ENCODE measurements at places on chromosomes 12 and 14.

DNA sequence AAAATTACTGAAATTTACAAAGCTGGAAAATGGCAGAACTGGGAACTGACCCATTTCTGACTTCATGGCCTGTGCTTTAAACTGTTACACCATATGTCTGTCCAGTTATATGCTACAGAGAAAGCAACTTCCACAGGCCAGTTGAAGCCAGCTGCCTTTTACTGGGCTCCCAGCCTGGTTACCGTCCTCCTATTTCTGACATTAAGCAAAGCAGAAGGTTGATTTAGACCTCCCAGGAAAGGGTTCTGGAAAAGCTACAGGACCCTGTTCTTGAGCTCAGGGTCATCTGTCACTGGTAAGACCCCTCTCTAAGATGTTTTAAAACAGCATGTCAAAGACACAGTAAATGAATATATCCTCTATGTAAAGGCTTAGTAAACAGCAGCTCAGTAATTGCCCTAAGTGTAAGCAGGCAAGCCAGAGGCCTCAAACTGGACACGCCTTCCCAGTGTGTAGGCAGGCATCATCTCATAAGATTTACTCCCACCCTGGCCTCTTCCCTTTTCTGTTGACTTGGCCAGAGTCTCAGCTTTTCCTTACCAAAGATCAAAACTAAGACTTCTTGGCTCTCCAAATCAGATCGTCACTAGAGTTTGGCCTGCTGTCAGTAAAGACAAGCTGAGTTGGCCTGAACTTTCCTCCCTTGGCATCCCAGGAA, 55.4 kb upstream of the RNU6-8 start:
- DNase-seq: no peak

DNA sequence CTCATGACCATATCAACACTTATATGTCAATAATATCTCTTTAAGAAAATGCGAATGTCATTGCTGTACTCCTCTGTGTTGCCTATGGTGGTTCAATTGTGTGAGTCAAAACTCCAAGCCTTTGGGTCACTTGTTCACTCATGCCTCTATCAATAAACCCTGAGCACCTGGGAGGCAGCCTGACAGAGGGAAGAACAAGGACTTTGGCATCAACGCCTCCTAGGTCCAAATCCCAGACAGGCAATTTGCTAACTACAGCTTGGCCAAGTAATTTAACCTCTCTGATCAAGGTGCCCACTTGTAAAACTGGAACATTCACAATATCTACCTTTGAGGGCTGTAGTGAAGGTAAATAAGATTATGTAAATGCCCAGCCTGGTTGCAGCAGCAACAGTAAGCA, 137.8 kb downstream of the SAMD4A start:
- DNase-seq: peak; percentile 82

- DNase-seq: no peak
Observed at GRCh38 chr14:95910628-95911027, 34.0 kb downstream of the TUNAR start.

DNA sequence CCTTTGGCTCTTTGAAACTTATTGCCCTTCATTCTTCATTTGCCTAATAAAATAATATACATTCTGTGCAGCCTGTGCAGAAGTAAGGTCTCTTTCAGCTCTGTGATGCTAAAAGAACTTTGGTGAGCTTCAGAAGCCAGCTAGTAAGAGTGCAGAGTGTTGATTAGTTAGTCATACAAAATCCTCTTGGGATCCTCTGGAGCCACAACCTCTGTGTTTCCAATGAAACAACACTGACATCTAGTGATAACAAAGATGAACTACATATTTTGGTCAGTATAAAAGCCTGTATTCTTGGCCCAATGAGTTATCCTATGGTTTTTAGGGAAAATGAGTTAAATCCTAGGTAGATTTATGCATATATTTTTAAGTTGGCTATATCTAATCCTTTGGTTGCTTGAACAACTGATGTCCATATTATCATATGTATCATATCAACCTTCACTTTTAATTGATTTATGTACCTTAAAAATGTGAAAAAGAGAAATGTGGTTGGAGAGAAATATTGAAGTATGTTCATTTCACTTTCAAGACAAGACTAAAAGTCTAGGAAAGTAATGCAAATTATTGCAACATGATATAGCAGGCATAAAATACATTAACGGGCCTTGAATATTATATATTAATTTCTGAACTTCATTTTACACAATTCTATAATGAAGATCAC, 158.4 kb downstream of the KLHL28 start:
- no peak for DNase-seq

DNA sequence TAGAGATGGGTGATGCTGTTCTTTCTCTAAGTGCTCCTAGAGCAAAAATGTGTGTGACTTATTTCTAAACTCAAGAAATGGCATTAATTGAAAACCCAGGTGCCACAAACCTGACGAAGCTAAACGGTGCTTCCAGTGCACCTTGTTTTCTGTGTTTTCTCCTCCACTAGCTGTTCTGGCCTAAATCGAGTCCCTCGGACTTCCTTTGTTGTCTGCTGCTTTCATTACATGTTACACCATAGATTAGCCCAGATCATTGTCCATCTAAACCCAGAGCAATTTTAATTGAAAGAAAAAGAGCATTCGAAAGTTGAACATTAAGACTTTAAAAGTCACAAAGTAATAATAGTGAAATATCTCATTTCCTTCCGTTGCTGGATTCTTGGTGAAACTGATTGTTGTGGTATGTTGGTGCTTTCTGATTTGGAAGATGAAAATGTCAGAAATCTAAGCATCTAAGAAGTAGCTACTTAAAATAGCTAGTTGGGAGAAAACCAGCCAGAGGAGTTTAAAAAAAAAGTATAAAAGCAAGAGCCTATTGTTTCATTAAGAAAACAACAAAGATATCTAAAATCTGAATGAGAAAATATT, 219.6 kb upstream of the G2E3 start:
- no peak for DNase-seq

GRCh38 chr12:2347137-2347843, 294.5 kb downstream of the CACNA1C start:
- no peak for DNase-seq

- DNase-seq: no peak
Observed at GRCh38 chr14:91367173-91368171, 50.1 kb downstream of the CCDC88C start.
